NCI-H2081 treated with DMSO at 0.1 percent for 48 hours (cell line): ENCODE measurements at places on chromosomes 12 and 14.
A peak's percentile ranks its signal among the peaks of the same experiment; 100 is the strongest.

- DNase-seq = peak; percentile 26
Observed at GRCh38 chr12:122437656-122438121, 15.2 kb upstream of the CLIP1 start.

GRCh38 chr12:131852551-131853299 is 24.5 kb downstream of the MMP17 start:
- no peak for DNase-seq

DNA sequence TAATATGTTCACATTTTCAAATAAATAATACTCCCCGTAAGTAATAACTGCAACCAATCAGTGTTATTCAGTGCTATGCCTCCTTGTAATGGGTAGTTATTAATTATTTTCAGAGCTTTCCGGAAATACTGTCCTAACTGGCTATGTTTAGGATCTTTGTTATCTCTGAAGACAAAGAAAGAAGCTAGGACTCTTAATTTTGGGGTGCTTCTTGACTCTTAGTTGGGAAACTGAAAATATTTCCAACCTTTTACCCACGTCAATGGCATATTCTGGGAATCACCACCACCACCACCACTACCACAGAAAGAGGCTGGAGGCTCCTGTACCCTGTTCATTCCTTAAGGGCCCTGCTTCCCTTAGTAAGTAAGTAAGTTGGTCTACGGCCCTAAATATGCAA is 39.1 kb downstream of the RAD52 start:
- DNase-seq = no peak

- DNase-seq = no peak
Observed at GRCh38 chr12:1595026-1595561, 713 bp upstream of the FBXL14 start.

DNA sequence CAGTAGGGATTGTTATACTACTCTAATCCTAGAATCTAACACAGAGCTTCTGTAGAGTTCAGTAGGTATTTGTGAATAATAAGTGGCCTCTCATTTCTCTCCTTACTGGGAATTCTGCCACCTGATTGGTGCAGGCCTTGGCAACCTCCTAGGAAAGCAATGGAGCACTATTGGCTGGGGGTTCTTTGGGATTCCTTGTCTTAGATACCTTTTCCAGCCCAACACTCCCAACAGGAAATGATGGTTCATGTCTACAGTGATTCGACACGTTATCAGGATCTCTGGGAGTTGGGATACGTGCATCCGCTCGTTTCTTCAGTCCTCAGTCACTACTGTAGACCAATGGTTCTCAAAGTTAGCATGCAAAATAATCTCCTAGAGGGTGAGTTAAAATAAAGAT is 67.4 kb downstream of the ELK3 start:
- no peak for DNase-seq

GRCh38 chr14:69083181-69083580 is 69.7 kb downstream of the DCAF5 start:
- no peak for DNase-seq

- DNase-seq = no peak
Observed at GRCh38 chr12:92612611-92613010, 90.2 kb upstream of the PLEKHG7 start.

- DNase-seq = no peak
Observed at GRCh38 chr12:49537752-49538509, 899 bp upstream of the KCNH3 start.

GRCh38 chr14:103763730-103764488 is 48.3 kb downstream of the ZFYVE21 start:
- DNase-seq = no peak

- DNase-seq = no peak
Observed at GRCh38 chr14:104768437-104769323, 15.7 kb downstream of the SIVA1 start.

- DNase-seq = no peak
Observed at GRCh38 chr14:27686137-27686536, 1080.5 kb upstream of the FOXG1 start.

DNA sequence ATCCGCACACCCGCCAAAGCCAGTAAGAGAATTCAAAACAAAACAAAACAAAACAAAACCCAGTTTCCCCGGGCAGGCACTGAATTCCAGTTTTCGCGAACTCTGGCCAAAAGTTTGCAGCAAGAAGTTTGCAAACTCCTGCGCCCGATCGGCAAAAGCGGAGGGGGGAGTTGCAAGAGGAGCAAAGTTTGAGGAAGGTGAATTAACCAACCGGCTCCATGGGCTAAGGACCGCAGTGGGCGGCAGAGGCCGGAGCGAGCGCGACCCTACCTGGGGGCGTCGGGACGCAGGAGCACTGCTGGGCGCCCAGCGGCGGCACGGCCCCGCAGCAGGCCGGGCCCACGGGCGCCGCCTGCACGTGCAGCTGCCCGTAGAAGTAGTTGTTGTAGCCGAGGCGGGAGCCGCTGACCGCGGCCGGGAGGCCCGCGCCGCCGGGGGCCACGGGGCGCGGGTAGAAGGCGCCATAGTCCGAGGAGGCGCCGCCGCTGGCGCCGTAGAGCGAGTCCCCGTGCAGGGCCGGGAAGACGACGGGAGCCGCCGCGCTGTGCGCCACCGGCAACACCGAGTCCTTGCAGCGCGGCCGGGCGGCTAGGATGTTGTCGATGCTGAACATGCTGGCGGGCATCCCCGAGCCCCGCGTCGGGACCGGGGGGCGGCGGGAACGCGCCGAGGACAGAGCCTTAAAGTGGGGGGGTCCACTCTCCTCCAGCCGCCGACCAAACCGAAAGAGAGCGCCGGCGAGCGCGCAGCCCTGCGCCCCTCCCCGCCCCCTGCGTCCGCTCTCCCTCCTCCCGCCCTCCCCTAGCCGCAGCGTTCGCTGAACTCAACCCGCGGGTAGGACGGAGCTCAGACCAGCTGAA is at the start of gene GSC:
Gene GSC, minus strand, starts transcription at position 723 of the 860 bp plus-strand sequence. Its CDS starts 98 bp downstream, at position 625.
- DNase-seq = no peak

DNA sequence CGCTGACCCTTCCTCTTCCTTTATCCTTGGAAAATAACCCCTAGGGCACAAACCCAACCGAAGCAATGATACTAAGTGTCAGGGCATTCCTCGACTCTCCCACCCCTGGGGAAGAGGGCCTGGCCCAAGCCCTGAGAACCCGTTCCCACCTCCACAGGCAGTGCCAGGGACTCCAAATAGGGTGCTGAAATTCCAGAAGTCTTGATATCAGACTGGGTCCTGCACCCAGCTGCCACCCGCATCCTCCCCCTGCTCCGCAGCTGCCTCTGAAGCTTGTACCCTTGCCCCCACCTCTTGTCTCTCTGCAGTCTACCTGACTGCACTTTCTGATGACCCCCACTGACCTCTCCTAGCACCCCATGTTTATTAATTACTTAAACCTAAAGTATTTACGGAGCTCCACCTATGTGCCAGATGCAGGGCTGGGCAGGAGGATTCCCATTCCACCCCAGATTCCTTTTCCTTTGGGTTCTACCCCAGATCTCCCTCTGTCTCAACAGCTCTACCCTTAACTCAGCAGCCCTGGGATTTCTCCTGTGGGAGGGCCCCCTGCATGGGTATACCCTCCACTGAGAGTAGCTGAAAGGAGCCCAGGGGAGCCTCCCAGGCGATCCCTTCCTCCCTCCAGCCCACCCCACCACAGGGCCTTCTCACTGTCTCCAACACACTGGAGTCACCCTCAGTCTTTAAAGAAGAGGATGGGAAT is 4.1 kb upstream of the KRT18 start:
- no peak for DNase-seq

DNA sequence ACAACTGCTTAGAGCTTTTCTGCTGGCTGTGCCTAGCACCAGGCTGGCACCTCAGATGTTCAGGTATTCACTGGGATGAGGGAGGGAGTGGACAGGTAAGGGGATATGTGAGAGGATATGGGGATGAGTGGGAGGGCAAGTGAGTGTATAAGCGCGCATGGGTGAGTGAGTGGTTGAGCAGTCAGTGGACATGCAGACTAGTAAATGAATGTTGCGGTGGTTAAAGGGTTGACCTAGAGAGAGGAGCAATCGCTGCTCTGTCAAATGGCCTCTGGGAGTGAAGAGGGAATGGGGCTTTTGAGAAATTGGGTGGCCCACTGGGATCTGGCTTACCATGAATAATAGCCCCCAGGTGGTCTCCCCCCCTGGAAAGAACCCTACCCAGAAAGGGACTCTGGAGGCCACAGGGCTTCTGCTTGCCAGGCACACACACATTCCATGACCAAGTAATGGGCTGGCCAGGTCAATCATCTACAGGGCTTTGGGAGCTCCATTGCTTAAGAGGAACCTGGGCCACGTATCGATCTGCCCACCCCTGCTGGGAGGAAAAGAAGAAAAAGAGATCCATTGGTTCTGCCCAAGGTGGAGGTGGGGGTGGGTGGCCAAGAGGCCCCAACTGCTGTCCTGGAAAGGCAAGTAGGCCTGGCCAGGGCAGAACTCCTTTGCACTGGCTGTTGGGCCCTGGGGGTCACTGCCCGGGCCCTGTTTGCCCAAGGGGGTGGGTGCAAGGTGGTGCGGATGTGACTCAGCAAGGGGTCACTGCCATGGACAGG is 30.8 kb upstream of the ZFP36L1 start:
- DNase-seq = no peak

GRCh38 chr12:2775431-2775830 is 19.3 kb upstream of the FKBP4 start:
- no peak for DNase-seq

- no peak for DNase-seq
Observed at GRCh38 chr14:25046301-25046943, 3.5 kb downstream of the STXBP6 start.

- no peak for DNase-seq
Observed at GRCh38 chr12:69527506-69528272, 57.5 kb downstream of the FRS2 start.

DNA sequence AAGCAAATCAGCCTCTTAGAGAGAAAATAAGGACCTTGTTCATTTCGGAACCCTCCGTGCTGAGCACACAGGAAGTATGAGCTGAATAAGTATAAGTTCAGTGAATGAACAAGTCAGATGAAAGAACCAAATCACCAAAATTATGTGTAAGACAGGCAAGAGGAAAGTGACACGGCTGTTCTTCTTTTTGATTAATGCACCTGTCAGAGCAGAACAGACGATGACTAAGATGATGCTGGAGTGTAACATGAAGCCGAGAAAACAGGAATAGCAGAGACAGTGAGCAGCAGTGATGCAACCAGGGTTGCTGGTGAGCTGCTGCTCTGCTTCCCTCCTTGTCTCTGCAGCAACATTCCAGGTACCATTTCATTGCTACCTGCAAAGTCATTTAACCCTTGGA is 861.1 kb downstream of the GALC start:
- no peak for DNase-seq

DNA sequence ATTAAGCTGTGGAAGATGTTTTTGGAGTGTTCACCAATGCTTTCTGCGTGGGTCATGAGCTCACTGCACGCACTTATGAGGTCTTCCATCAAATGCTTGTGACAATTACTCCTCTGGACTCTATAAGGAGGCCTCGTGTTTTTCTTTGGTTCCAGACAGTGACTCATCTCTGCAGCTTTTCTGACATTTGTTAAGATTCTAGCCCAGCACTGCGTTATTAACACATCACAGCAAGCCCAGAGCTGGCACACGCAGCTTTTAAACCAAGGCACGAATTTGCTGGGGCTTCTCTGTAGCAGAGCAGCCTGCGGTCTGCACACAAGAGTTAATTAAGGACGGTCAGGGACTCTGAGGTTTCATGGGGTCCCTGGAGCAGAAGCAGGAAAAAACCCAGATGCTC is 16.9 kb downstream of the MEG3 start:
- DNase-seq = no peak

DNA sequence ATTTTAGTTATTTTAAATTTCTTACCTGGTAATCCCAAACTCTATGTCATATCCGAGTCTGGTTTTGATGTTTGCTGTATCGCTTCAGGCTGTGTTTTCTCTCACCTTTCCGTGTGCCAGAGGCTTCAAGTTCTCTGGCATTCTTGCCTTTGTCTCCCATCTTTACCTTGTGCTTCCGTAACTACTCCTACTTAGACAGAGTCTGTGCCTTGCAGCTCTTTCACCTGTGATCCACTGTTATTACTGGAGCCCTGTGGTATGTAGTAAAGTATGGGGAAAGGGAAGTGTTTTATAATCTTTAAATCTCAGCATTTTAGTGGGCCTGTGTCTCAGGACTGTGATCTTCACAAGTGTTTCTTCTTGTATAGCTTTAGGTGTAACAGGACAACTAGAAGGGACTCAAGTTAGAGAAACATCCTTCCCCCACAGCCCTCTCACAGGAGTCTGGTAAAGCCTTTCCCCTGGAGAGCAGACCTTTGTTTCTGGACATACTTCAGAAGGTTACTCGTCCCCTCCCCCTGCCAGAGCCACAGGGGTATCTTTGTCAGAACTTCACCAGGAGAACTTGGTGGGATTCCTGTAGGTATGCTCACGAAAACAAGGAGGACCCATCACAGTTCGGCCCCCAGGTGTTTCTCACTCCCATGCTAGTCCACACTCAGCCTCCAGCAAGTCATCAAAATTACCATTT is 11.1 kb downstream of the IFNG start:
- DNase-seq = no peak

DNA sequence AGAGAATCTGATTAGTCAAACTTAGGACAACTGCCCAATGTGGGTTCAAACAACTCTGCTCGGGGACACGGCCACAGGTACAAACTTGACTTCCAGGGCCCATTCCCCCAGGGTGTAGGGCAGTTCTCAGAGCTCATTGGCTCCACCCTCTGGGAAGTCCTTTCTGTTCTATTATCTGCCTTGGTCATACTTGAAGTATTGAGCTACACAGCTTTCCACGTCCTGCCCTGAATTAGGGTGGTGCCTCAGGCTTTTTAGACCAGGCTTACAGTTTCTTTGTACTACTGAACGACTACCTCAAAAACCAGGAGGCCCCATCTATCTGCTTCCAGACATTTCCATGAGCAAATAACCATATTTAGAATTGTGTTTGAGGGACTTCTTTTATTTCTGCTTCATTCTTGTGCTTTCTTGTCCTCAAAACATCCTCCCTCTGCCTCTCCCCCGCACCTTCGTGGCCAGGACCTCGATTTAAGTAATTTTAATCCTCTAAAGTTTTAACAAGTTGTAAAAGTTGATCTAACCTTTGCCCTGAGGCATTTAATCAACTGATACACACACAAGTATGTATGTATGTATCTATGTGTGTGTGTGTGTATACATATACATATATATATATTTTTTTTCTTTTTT is 281.7 kb upstream of the AMIGO2 start:
- no peak for DNase-seq

GRCh38 chr12:123390498-123391426 is 6.8 kb downstream of the KMT5A start:
- no peak for DNase-seq

GRCh38 chr12:4196805-4197420 is 76.6 kb upstream of the CCND2 start:
- no peak for DNase-seq

- DNase-seq = no peak
Observed at GRCh38 chr12:43306066-43306465, 245.9 kb downstream of the ADAMTS20 start.

GRCh38 chr12:57055824-57056223 is 5.9 kb upstream of the MYO1A start:
- no peak for DNase-seq

DNA sequence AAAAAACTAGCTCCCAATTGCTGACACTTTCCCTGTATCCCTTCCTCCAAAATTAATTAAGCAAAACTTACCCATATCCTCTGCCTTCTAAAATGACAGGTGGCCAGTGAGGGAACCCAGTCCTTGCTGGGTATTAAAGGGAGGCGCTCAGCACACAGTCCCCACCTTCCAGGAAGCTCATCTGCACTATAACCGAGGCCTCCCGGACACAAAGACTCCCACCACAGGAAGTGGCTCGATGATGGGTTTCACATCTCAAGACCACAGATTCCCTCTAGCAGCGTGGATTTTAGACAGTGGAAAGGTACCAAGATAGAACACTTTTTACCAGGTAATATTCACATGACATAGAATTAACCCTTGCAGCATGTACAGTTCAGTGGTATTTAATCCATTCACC is 126.8 kb upstream of the NCOR2 start:
- DNase-seq = no peak

GRCh38 chr12:388012-388411 is 1.1 kb downstream of the KDM5A start:
- no peak for DNase-seq
